Astrocyte of the spinal cord (primary cell): ENCODE measurements at places on chromosomes 3 and 15.
A peak's percentile ranks its signal among the peaks of the same experiment; 100 is the strongest.

DNA sequence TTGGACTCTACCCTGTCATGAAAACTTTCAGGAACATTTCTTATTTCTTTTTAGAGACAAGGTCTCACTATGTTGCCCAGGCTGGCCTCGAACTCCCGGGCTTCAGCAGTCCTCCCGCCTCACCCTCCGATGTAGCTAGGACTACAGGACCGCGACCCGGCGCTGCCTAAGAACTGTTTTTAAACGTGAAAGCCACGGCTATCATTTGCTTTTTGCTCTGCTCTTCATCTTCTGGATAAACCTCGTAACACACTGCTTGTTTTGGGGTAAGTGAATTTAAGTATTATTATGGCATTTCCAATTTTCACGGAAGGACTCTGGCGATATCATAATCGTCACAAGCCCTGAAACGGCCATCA is 14.3 kb upstream of the CCNL1 start:
- no peak for DNase-seq

DNA sequence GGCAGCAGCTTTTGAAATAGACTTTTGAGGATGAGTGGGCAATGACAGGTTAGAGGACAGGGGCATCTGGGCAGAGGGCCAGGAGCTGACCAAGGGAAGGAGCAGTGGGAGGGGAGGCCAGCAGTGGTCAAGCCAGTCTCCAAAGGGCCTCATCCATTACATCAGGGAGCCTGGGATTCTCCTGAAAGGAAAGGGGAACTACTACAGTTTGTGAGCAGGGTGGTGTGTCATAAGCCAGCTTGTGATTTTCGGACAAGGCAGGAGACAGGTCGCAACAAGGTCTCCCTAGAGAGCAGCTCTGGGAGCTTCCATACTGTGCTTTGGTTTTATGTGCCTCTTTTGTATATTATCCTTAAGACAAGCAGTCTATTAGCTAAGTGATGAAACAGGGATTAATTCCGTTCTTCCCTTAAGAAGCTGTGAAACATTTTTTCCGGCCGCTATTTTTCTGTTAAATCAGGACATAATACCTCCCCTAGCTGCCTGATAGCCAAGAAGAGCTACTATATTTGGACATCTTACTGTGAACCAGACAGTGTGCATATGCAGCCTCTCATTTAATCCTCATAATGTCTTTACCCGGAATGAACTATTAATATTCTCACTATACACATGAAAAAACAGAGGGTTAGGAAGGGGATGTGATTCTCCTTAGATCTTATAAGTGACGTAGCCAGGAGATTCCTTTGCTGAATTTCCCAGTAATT is 46.4 kb downstream of the C2CD4B start:
- DNase-seq, result no peak

GRCh38 chr3:73228437-73228836 is 167.0 kb downstream of the EBLN2 start:
- no peak for DNase-seq

- no peak for DNase-seq
Measured at GRCh38 chr15:55197362-55197705, 593 bp upstream of the RSL24D1 start.

GRCh38 chr3:60582288-60582687 is 669.0 kb downstream of the FHIT start:
- peak; percentile 24 for DNase-seq

- no peak for DNase-seq
Measured at GRCh38 chr3:123684209-123684608, 99.4 kb upstream of the HACD2 start.

- DNase-seq, result peak; percentile 76
Measured at GRCh38 chr3:184459355-184459754, 79.5 kb downstream of the CHRD start.

GRCh38 chr15:75508840-75509532 is 57.5 kb upstream of the SIN3A start:
- peak; percentile 67 for DNase-seq

- DNase-seq, result peak; percentile 67
Measured at GRCh38 chr15:78322243-78322642, 17.9 kb upstream of the CRABP1 start.

- DNase-seq, result no peak
Measured at GRCh38 chr15:33636958-33637357, 326.2 kb downstream of the RYR3 start.

DNA sequence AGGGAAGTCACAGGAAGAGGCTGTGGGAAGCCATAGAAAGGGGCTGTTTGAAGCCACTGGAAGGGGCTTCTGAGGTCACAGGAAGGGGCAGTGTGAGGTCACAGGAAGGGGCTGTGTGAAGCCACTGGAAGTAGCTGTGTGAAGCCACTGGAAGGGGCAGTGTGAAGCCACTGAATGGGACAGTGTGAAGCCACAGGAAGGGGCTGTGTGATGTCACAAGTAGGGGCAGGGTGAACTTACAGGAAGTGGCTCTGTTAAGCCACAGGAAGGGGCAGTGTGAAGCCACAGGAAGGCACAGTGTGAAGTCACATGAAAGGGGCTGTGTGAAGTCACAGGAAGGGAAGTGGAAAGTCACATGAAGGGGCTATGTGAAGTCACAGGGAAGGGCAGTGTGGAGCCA is 33.1 kb downstream of the GASK1A start:
- no peak for DNase-seq

DNA sequence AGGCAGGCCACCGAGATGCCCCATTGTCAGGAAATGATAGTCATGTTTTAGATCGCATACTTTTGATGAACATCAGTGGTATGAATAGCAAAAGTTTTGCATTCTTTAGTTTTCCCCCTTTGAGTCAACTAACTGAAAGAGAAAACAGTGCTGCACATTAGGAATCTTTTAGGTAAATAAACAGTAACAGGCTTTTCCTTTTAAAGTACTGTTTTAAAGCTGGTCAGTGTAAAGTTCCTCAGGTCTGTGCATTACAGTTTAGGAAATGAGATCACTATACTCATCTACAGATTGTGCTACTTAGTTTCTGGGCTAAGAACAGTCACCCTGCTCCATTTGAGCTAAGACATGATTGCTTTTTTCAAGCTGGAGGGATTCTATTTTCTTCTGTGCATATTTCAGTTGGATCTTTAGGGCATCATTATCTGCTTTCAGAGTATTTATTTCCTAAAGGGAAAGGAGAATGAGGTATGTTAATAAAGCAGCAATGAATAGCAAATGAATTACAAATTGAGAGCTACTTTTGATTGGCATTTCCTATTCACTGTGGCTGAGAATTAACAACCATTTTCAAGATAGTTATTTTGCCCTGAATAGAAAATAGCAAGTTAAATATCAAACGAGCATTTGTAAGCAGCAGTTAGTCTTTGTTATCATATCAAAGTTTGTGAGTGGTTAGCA is 36.5 kb downstream of the FAM98B start:
- peak; percentile 70 for DNase-seq

DNA sequence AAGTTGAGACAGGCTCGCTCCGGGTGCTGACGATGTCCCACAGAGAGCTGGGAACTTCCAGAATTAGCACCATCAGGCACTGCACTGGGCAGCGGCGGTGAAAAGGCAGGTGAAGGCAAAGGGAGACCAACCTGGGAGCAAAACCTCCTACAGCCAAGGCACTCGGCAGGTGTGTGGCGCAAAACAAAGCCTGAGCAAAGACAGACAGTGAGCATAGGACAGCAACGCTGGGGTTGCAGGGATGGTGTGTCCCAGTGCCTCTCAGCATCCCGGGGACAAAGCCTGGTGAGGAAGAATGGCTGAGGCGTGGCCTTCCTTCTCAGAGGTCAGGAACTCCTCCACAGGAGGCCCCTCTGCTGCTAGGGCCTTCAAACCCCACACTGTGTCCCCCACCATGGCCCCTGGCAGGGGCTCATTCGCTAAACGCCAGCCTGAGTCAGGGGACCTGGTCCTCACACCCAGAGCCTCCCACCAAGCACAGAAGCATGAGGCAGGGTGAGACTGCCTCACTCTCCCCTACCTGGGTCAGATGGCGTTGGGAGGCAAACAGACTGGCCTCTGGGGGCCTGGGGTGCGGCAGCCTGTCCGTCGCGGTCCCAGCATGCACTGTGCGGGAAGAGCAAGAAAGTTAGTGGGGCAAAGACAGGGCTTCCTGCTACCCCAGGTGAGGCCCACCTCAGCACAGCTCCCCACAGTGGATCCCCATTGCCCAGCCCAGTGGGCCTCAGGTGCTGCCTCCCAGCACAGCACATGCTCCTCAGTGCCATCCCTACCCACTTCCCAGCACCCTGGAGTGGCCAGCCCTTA is 44.1 kb upstream of the LINGO1 start:
- no peak for DNase-seq

DNA sequence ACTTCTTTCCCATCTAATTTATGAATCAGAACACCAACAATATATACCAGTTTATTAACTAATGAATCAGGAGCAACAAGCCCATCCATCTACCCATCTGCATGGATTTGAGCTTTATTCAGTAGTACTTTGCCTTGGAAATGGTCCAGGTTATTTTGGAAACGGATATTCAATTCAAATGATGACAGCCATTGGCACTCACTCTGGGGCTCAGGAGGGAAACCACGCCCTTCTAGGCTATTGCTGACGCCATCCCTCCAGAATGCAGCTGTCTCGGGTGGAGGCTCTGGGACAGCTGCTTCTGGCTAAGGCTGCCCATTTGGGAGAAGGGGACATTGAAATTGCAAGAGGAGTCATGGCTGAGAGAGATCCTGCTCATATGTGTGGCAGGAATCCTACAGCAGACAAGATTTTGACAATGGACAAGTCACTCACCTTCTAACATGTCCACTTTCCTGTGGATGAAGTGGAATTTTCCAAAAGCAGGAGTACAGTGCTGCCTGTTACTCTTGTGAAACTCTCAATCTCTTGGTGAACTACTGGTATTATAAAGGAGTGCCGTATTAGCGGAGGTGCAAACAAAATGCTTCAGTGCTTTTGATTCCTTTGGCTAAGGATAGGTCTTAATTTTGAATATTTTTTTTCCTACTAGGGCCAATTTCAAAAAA is 29.3 kb upstream of the TRAK1 start:
- peak; percentile 85 for DNase-seq

GRCh38 chr3:123024056-123024455 is 3.5 kb downstream of the SEMA5B start:
- DNase-seq, result no peak

DNA sequence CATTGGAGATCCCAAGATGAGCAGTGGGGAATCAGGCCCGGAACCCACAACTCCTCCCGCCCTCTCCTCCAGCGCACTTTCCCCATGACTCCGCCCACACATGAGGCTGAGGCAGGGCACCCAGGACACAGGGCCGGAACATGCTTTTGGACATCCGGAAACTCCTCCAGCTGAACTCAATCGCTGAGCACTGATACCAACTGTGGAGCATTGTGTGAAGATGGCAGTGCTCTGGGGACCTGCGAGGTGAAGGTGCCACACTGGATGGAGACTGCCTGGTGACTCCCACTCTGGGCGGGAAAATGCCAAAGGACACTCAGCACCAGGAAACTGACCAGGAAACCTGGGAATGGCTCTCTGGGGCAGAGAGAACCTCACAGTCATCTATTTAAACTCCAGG is 189.1 kb downstream of the FAM43A start:
- no peak for DNase-seq

- DNase-seq, result no peak
Measured at GRCh38 chr3:71917545-71917944, 132.6 kb upstream of the PROK2 start.

- DNase-seq, result no peak
Measured at GRCh38 chr3:196652961-196653795, 13.7 kb downstream of the NRROS start.

DNA sequence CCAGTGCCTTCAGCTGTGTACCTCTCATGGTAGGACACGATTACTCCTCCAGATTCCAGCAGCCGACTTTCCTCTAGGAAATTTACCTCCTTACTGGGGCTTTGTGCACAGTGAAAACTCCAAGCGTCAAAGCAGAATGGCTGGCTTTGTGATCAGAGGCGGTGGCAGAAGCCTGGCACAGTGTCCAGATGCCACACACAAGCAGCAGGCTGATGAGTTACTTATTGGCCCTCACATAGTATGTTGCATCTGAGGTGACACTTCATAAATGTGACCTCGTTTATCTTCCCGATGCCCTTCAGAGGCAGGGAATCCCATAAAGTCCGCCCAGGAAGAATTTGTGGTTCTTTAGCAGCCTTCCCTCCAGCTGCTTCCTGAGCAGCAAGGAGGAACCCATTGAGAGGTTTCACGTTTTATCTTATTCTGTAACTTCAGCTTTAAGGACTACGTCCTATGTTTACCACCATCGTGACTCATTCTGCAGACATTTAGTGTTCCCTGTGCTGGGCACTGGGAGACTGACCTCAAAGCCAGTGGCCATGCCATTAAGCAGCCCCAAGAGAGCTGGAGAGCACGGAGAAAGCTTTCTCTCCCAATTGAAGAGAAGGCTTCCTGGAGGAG is 107.1 kb upstream of the C15orf61 start:
- peak; percentile 75 for DNase-seq

DNA sequence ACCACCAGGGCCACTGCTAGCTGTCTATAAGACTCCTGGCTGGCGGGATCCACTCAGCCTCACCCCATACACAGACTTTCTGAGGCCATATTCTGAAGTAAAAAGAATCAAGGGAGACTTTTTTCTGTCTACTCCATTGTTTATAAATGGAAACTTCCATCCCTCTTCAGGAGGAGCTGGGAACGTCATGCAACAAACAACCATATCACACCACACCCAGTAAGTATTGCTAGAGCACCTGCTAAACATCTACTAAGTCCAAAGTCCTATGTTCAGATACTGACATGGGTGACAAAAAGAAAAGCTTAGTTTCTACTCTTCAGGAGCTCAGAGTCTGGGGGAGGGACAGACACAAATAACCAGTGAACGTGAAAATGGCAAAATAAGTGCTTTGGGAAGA is 324.8 kb upstream of the ONECUT1 start:
- DNase-seq, result no peak

DNA sequence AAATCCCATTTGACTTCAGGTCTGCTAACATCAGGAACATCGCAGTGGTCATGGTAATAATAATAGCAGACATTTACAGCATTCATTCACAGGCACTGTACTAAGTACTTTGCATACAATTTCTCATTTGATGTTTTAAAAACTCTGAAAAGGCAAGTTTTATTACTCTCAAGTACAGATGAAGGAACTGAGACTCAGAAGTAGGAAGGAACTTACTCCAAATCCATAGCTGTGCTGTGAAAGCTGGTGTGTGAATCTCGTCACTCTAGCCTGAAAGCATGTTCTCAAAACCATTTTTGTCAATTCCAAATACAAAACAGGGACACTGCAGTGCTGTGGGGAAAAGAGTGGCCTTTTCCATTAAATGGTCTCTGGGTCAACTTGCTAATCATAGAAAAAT is 179.9 kb downstream of the FAM43A start:
- no peak for DNase-seq

DNA sequence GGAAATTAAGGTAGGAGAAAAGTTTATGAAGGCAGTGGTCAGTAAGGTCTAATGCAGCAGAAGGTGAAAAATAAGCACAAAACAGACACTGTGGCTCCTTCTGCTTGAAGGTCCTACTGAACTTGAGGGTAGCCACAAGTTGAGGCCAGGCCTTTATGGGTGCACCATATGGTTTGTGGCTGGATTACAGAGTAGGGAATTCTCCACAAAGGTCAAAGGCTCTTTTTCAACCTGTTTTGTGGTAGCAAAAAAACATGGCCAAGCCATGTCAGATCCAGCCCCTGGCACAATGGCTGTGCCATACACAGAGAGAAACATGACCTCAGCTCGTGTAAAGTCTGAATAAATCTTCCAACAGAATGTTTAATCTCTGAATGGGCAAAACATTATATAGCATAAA is 214.0 kb downstream of the SATB1 start:
- peak; percentile 12 for DNase-seq
